ENCODE measurements at places on chromosomes 4 and X. TPM values are rescaled to one million over a fixed set of nuclear protein-coding genes. Genes with fewer than 3 reads are reported as not detected.

DNA sequence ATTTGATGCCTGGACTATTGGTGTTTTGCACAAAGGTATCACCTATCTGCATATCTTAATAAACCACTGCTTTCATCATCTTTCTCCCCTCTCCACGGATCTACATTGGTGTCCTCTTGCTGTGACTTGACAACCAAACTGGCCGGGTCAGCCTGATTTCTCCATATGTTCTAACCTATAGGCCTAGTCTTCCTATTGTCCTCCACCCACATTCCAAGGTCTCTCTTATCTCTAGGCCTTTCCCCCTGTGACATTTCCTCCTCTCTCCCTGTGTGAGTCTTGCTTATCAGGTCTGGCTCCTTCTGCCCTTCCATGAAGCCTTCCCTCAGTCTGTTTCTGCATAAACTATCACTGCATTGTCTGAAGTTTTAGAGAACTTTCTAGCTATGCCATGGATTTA is 33.7 kb downstream of the ARHGAP24 start:
- H3K4me1 ChIP-seq, result no peaks in the 10 kb centered on the region
- H3K36me3 ChIP-seq, result no peaks in the 10 kb centered on the region
- DNase-seq, result no peak
- no peaks in the 10 kb centered on the region for H3K27me3 ChIP-seq
- no peak overlapping the region for H3K27ac ChIP-seq

The UGT2B7 gene
- total RNA-seq, result 1.5 TPM

DNA sequence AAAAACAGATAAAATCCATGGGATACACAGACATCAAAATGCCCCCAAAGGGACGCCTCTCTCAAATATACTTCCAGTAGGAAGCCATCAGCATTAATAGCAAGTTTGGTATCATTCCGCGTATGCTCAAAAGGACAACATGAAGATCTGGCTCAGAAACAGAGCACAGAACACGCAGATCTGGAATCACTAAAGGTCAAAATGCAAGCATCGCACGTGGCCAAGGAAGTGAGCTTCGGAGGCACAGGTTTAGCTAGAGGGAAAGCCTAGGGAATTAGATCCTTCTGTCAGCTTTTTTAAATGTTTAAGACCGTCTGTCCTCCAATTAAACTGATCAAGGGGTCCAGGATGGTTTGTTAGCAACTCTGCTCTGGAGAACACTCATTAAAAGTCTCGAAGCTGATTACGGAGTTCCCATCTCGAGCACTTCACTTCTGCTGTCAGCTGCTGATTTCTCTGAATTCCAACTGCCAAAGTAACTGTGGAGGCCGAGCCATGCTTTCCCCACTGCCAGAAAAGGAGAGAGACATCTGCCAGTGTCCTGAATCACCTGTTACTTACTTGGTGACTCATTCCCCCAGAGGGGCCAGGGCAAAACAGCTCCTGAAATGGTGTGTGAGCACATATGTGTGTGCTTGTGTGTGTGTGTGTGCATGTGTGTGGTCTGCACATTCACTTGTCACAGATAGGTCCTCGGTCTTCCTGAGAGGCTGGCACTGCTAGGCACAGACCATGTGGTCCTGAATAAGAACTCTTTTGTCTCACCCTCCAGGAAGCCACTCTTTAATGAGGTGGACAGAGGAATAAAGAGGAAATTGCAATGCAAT is 177.7 kb upstream of the PPARGC1A start:
- H3K27ac ChIP-seq, result no peak overlapping the region
- H3K27me3 ChIP-seq, result no peaks in the 10 kb centered on the region
- H3K36me3 ChIP-seq, result no peaks in the 10 kb centered on the region
- DNase-seq, result no peak

DNA sequence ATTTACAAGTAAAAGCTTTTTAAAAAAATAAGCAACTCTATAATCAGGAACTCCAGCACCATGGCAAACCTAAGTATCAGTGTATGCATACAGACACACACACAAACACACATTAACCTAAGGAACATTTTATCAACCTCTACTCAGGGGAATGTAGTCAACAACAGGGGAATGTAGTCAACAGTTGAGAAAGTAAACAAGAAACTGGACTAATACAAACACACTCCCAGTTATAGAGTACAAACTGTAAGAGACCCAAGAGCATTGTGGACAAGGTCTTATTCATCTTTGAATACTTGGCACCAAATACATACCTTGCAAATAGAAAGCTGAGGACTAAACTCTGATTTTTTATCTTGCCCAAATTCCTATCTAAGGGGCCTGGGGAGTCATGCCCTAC is 36.2 kb downstream of the PAPSS1 start:
- no peaks in the 10 kb centered on the region for H3K27me3 ChIP-seq
- no peak overlapping the region for H3K27ac ChIP-seq
- H3K36me3 ChIP-seq, result peaks cover 40% of the 10 kb centered on the region
- no peak for DNase-seq

The UGT2B15 gene
- total RNA-seq, result not detected

The MAGEE2 gene
- 0.29 TPM for total RNA-seq

The FAM47E gene
- 3.2 TPM for total RNA-seq

The SLC25A5 gene
- total RNA-seq, result 348 TPM

GRCh38 chrX:17020356-17020755 is 73.9 kb downstream of the REPS2 start:
- H3K36me3 ChIP-seq, result no peaks in the 10 kb centered on the region
- DNase-seq, result peak; percentile 32
- H3K27ac ChIP-seq, result no peak overlapping the region
- no peaks in the 10 kb centered on the region for H3K27me3 ChIP-seq
- no peak overlapping the region for H3K4me3 ChIP-seq

The SSX2B gene
- total RNA-seq, result not detected

The ART3 gene
- not detected for total RNA-seq

The SLC6A14 gene
- 70.8 TPM for total RNA-seq

DNA sequence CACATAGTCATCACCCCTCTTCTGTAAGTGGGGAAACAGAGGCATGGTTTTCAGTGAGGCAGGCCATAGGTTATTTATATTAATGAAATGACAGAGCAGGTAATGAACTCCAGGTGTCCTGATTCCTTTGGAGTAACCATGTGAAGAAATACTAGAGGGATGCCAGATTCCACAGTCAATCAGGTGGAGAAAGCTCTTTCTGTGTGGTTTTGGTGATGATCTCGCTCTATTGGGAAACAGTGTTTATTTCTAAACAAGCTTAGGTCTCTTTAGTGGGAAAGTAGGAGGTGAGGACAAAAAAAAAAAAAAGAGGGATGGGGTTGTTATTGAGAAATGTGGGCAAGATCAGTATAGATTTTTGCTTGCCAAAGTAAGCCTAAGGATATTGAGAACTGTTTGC is 12.2 kb downstream of the DOCK11 start:
- no peak overlapping the region for H3K27ac ChIP-seq
- no peak for DNase-seq
- no peaks in the 10 kb centered on the region for H3K36me3 ChIP-seq
- no peaks in the 10 kb centered on the region for H3K4me1 ChIP-seq

DNA sequence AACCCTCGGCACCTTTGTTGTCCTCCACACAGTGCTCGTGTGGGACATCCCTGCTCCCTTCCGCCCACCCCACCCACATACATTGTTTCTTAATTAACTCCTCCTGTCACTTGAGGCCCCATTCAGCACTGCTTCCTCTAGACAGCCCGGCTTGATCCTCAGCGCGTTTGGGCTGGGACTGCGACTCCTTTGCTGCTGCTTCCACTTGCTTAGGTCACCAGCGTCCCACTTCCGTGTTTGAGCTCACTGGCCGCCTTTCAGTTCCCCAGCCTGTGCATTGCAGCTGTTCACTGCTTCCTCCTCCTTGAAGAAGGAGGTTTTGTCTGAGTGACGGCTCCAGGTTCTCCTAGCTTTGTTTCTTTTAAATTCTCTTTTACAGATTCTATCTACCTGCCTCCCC is 16.1 kb downstream of the RNF4 start:
- H3K4me3 ChIP-seq, result no peak overlapping the region
- no peaks in the 10 kb centered on the region for H3K27me3 ChIP-seq
- peak overlapping the region; percentile 88 for H3K27ac ChIP-seq
- DNase-seq, result no peak

DNA sequence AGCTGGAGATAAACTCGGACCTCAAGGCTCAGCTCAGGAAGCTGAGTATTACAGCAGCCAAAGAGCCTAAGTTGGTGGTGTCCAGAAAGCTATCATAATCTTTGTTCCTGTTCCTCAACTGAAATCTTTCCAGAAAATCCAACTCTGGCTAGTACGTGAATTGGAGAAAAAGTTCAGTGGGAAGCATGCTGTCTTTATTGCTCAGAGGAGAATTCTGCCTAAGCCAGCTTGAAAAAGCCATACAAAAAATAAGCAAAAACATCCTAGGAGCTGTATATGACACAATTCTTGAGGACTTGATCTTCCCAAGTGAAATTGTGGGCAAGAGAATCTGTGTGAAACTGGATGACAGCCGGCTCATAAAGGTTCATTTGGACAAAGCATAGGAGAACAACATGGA is 74.6 kb downstream of the SHISA3 start:
- no peak overlapping the region for H3K27ac ChIP-seq
- H3K4me3 ChIP-seq, result no peak overlapping the region
- DNase-seq, result no peak
- H3K27me3 ChIP-seq, result no peaks in the 10 kb centered on the region

DNA sequence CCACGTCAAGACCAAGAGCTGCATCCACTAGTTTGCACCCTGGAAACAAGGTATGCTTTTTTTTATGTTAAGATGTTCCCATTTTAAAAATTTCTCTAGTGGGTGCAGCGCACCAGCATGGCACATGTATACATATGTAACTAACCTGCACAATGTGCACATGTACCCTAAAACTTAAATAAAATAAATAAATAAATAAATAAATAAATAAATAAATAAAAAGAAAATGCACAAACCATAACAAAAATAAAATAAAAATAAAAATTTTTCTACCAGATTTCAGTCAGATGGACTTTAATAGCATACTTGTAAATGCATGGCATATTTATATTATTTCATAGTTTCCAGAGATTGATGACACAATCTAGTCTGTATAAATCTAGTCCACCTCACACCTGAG is 1.9 kb upstream of the PRR27 start:
- no peak overlapping the region for H3K27ac ChIP-seq
- no peaks in the 10 kb centered on the region for H3K4me1 ChIP-seq
- no peaks in the 10 kb centered on the region for H3K27me3 ChIP-seq
- no peak for DNase-seq

- DNase-seq, result no peak
Observed at GRCh38 chr4:73419106-73420038, 15.3 kb downstream of the ALB start.

DNA sequence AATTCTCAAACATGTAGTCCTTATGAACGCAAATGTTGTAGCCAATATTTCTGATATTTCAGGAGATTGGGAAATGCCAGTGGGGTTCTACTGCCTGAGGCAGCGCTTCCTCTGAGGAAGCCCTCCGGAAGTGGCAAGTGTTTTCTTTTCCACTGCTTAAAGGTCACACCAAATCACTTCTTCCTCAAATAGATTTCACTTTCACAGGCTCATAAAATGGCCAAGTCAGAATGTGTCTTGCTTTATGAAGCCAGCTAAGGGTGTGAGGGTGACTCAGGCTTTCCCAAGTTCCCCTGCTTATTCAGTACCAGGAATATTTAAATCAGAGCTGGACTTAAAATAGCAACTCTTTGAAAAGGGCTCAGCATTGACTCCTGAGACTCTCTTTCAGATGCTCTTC is 514.2 kb upstream of the DIPK2B start:
- no peak for DNase-seq
- no peaks in the 10 kb centered on the region for H3K4me1 ChIP-seq
- H3K4me3 ChIP-seq, result no peak overlapping the region
- H3K27ac ChIP-seq, result no peak overlapping the region
- H3K27me3 ChIP-seq, result no peaks in the 10 kb centered on the region

DNA sequence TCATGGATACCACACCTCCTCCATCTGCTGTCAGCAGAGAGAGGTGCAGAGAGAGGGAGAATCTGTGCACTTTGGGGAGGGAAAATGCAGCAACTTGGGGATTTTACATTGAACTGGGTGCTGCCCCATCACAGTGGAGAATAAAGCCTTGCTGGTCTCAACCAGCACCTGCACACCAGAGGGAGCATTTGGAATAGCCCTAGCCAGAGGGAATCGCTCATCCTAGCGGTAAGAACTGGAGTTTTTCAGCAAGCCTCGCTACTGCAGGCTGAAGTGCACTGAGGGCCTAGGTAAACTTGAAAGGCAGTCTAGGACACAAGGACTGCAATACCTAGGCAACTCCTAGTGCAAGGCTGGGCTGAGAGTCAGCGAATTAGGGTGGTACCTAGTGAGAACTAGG is 148.7 kb downstream of the KDR start:
- no peaks in the 10 kb centered on the region for H3K27me3 ChIP-seq
- H3K4me3 ChIP-seq, result no peak overlapping the region
- H3K36me3 ChIP-seq, result no peaks in the 10 kb centered on the region

DNA sequence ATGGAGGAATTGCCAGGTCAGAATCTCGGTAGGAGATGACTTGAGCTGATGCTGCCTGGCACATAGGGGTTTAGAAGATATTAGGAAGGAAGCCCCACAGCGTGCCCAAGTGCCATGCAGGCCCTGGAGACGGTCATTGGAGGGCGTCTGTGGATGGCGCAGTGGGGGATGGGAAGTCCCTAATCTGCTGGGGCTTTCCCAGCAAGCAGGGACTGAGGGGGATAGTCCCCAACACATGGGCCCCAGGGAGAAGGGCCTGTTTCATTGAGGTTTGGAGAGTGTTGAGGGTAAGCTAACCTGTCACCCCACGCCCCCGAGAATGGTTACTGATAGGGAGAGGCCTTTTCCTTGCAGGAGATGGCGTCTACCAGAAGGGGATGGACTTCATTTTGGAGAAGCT is 7.8 kb downstream of the TAFAZZIN start:
- no peaks in the 10 kb centered on the region for H3K27me3 ChIP-seq
- no peak overlapping the region for H3K27ac ChIP-seq
- DNase-seq, result no peak
- H3K36me3 ChIP-seq, result no peaks in the 10 kb centered on the region
- no peak overlapping the region for H3K4me3 ChIP-seq

DNA sequence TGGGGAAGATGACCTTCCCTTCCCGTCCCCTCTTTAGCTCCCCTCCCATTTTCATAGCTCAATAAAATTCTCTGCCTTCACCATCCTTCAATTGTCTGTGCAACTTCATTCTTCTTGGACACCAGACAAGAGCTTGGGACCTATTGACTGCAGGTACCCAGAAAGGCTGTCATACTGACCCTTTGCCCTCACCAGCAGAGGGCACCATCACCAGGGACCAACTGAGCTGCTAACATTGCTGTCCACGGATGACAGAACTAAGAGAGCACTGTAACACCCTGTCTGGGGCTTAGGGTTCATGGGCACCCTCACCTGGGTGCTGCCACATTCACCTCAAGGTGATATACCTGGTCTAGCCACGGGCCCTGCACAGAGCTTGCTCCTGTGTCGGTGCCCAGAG is 141.3 kb upstream of the VCX3B start:
- H3K4me3 ChIP-seq, result no peak overlapping the region
- no peaks in the 10 kb centered on the region for H3K4me1 ChIP-seq
- H3K36me3 ChIP-seq, result no peaks in the 10 kb centered on the region
- no peaks in the 10 kb centered on the region for H3K27me3 ChIP-seq
- no peak overlapping the region for H3K27ac ChIP-seq
- no peak for DNase-seq

All from left lung (tissue), 14 donors.